ENCODE measurements at places on chromosomes 3 and 15. TPM values are rescaled to one million over a fixed set of nuclear protein-coding genes. Genes with fewer than 3 reads are reported as not detected.

DNA sequence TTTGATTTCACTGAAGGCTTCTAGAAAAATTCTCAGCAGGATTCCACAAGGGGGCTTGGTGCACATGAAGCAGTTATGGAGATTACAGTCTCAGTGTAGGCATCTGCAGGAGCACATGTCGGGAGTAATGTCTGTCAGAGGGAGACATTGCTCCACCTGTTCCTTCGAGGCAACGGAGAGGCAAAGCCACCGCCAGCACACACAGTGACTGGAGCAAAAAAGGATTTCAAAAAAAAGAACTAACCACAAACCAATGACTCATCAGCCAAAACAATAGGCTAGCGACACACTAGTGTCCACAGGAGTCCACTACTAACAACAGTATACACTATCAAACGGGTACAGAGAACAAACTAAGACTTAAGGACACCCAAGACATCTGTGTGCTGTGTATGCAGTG lies 68.9 kb downstream of the NPTN start:
- DNase-seq: no peak
- no peaks in the 10 kb centered on the region for H3K4me1 ChIP-seq
- no peaks in the 10 kb centered on the region for H3K27me3 ChIP-seq
- no peaks in the 10 kb centered on the region for H3K36me3 ChIP-seq

GRCh38 chr3:158731938-158732855 lies at the start of gene RARRES1:
Gene RARRES1, minus strand, starts transcription at chr3:158732457. Its CDS starts 42 bp downstream, at chr3:158732415.
- no peaks in the 10 kb centered on the region for H3K36me3 ChIP-seq
- DNase-seq: peak; percentile 50
- H3K27ac ChIP-seq: peak within 1 kb of the TSS; percentile 76

NANOGP8 gene
- not detected for total RNA-seq

DNA sequence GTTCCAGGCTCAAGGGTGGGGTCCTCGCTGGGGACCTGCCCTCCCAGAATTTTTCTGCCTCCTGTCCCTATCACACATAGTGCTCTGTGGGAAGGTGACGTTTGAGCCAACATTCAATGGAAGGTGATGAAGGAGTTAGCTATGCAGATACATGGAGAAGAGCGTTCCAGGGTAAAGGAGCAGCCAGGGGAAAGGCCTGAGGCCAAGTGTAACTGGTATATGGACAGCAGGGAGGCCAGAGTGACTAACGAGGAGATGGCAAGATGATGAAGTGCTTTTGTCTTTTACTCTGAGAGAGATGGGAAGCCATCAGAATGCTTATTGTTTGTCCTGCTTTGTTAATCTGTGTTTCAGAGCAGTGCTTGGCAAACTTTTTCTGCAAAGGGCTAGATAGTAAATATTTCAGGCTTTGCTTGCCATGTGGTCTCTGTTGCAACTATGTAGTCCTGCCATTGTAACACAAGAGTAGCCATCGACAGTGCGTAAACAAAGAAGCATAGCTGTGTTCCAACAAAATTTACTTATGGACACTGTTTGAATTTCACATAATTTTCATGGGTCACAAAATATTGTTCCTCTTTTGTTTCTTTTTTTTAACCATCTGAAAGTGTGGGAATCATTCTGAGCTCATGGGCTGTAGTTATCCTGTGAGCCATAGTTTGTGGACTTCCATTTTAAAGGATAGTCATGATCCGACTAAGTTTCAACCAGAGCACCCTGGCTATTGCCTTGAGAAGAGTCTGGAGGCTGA lies 25.8 kb upstream of the PIAS1 start:
- H3K4me3 ChIP-seq: no peak overlapping the region
- H3K4me1 ChIP-seq: no peaks in the 10 kb centered on the region
- no peak overlapping the region for H3K27ac ChIP-seq
- no peaks in the 10 kb centered on the region for H3K36me3 ChIP-seq

WDR93 gene
- total RNA-seq: not detected

All from Peyer's patch (tissue), 4 donors.